Astrocyte (in vitro differentiated cells and primary cell): ENCODE measurements at places on chromosomes 5 and 9. TPM values are rescaled to one million over a fixed set of nuclear protein-coding genes. Genes with fewer than 3 reads are reported as not detected.

- DNase-seq, result no peak
Measured at GRCh38 chr9:81234924-81235610, 454.3 kb downstream of the TLE1 start.

- DNase-seq, result peak; percentile 63
Measured at GRCh38 chr9:97802276-97802675, 50.8 kb upstream of the FOXE1 start.

DNA sequence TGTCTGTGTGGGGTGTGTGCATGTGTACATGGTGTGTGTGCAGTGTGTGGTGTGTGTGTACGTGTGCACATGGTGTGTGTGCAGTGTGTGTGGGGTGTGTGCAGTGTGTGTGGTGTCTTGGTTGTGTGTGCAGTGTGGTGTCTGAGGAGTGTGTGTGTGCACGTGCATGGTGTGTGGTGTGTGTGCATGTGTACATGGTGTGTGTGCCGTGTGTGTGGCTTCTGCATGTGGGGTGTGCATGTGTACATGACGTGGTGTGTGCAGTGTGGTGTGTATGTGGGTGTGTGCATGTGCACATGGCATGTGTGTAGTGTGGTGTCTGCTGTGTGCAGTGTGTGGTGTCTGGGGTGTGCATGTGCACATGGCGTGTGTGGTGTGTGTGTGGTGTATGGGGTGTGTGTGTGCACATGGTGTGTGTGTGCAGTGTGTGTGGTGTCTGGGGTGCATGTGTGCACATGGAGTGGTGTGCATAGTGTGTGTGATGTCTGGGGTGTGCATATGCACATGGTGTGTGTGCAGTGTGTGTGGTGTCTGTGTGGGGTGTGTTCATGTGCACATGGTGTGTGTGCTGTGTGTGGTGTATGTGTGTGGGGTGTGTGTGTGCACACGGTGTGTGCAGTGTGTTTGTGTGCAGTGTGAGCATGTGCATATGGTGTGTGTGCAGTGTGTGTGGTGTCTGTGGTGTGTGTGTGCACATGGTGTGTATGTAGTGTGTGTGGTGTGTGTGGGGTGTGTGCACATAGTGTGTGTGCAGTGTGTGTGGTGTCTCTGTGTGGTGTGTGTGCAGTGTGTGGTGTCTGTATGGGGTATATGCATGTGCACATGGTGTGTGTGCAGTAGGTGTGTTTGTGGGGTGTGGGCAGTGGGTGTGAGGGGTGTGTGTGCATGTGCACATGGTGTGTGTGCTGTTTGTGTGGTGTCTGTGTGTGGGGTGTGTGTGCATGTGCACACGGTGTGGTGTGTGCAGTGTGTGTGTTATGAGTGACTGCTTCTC, 40.6 kb upstream of the ZNG1F start:
- peak; percentile 37 for DNase-seq

- peak; percentile 72 for DNase-seq
Measured at GRCh38 chr9:133967024-133967741, 24.9 kb downstream of the VAV2 start.

GRCh38 chr5:16877267-16877935, 58.7 kb downstream of the MYO10 start:
- DNase-seq, result no peak

- DNase-seq, result no peak
Measured at GRCh38 chr5:56145106-56145505, 88.0 kb downstream of the ANKRD55 start.

GRCh38 chr5:54742417-54742891, 224.9 kb downstream of the SNX18 start:
- peak; percentile 75 for DNase-seq

DNA sequence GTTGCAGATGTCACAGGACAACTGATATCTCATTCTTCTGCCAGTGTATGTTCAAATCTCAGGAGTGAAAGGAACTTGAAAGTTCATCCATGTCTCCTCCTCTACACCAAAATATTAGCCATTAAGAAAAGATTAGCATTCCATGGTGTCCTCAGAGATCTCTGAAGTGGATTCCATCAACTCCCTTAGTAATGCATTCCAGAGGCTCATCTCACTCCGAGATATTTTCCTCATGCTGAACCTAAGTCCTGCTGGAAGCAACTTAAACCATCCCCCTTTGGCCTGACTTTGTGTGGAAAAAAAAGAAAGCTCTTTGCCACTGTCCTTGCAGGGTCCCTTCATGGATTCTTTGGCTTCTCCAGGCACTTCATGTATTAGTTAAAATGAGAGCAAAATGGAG, 155.7 kb upstream of the ZNF462 start:
- DNase-seq, result no peak

DNA sequence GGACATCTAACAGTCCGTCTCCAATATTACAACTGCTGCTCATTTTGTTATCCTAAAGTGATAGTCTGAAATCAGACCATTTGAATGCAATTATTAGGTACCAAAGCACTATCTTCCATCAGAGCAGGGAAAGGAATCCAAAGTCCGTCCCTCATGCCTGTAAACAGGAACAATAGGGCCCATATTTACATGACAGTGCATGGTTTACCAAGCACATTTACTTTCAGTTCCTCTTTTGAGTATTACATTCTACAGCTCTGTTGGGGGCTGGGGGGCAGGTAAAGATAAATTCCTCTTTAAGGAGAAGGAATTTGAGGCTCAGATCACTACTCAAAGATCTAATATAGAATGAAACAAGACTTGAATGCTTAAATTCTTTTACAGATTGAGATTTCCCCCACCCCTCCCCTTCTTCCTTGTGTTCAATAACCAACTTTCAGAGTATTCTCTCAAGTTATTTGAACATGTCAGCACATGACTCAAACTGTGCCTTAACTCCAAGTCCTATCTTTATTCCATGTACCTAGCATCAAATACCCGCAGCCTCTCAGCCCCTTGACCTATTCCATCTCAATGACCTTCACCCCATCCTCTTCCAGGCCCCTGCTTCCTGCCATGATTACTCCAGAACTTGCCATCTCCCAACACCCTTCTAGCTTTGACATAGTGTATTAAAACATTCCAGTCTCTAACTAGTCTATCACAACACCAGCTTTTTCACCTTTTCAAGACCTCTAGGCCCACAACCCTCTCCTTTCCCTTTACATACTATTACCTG, 71.0 kb downstream of the BRINP1 start:
- no peak for DNase-seq

DNA sequence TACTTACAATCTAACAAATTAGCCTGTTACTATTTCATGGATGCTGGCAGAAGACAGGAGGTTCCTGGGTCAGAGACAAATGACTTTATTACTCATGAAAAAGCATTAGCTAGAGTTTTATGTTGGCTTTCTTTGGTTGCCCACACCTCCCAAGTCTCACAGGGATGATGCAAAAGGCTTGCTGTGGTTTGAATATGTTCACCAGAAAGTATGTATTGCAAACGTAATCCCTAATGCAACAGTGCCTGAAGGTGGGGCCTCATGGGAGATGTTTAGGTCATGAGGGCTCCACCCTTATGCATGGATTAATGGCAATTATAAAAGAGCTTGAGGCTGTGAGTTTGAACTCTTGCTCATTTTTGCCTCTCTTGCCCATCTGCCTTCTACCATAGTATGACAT, 28.5 kb downstream of the DPYSL3 start:
- DNase-seq, result peak; percentile 98

- DNase-seq, result no peak
Measured at GRCh38 chr9:98191181-98191608, 1.2 kb downstream of the CORO2A start.

- no peak for DNase-seq
Measured at GRCh38 chr5:135951807-135952206, 3.0 kb downstream of the LECT2 start.

GRCh38 chr5:55985181-55985580, 9.6 kb downstream of the IL6ST start:
- DNase-seq, result no peak

DNA sequence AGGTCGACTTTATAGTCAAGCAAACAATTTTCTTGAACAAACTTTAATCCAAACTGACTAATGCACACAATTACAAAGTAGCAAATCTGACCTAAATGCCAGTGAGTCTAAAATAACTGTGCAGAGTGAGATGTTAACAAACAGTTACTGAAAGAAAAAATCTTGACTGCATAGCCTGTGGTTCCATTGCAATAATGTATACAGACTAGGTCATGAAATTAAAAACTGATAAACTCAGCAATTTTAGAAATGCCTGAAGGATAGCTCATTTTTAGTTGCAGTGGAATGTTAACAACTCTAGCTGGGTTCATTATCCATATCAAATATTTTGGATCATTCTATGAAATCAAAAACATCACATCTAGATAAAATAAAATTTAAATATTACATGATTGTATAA, 73.4 kb upstream of the CDH12 start:
- DNase-seq, result no peak

DNA sequence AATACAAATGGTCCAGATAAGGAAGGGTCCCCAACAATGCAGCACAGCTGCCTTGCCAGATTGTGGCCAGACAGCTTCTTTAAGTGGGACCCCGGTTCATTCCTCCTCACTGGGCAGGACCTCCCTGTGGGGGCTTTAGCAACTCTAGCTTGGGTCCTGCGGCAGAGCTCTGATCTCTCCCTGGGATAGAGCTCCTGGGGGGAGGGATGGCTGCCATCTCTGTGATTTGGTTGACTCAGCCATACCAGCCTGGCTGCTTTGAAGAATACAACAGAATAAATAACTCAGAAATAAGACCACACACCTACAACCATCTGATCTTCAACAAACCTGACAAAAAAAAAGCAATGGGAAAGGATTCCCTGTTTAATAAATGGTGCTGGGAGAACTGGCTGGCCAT, 22.7 kb upstream of the ROR2 start:
- no peak for DNase-seq

DNA sequence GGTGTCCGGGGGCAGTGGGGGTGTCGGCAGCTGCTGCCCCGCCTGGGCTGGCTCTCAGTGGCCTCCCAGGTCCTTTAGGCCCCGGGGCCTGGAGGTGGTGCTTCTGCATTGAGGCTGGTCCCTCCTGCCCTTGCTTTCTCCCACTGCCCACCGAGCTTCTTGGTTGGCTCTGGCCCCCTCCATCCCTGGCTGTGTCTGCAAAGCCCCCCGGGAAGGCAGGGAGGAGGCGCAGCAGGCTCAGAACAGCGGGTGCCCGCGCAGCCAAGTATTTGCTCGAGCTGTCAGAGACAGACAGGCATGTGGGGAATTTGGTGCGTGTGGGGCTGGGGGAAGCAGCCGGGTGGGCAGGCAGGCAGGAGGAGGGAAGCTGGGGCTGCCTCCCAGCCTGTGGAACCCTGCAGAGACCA, 11.5 kb downstream of the CXXC5 start:
- no peak for DNase-seq

DNA sequence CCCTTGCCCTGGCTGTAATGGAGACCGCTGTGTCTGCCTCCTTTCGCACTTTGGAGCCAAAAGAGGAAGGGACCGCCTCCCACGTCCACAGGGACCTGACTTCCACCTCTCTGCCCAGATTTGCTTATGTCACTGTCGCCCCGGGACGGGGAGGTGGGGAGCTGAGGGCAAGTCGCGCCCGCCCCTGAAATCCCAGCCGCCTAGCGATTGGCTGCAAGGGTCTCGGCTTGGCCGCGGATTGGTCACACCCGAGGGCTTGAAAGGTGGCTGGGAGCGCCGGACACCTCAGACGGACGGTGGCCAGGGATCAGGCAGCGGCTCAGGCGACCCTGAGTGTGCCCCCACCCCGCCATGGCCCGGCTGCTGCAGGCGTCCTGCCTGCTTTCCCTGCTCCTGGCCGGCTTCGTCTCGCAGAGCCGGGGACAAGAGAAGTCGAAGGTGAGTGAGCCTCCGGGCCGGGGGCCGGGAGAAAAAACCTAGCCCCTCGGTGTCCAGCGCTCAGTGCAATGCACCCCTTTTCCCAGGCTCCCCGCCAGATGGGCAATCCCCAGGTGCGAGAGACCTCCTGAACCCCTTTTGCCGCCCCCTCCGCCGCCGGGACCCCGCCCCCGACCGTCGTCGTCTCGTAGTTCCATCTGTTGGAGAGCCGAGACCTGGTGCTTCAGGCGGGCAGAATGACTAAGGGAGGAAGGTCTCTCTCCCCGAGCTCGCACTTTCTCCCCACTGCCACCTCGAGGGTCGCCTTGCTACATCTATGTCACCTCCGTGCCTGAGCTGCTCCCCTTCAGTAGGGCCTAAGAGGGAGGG, at the start of gene GPX3:
TSS of gene GPX3 (plus strand) at position 288 of the 807 bp plus-strand sequence. CDS start at position 352, 64 bp downstream.
- DNase-seq, result peak; percentile 32

DNA sequence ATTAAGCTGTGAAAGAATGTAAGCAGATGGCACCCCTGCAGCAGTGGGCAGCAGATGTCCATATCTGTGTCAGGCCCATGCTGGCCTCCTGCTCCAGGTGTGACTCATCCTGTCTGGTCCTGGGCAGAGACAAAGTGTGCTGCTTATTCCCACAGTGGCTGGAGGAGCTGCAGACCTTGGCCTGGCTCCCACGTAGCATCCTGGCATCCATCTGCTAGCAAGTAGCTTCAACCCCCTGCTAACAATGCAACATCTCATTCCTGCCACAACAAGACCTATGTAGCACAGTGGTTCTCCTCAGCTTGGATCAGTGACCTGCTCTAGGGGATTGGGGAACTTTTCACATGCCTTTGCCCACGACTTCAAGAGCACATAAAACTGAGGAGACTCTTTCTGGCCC, 126.4 kb upstream of the SLC12A2 start:
- DNase-seq, result peak; percentile 52

GRCh38 chr5:83848941-83849340, 128.3 kb upstream of the HAPLN1 start:
- no peak for DNase-seq

GRCh38 chr9:98771209-98771874, 25.0 kb downstream of the ANKS6 start:
- DNase-seq, result no peak

DNA sequence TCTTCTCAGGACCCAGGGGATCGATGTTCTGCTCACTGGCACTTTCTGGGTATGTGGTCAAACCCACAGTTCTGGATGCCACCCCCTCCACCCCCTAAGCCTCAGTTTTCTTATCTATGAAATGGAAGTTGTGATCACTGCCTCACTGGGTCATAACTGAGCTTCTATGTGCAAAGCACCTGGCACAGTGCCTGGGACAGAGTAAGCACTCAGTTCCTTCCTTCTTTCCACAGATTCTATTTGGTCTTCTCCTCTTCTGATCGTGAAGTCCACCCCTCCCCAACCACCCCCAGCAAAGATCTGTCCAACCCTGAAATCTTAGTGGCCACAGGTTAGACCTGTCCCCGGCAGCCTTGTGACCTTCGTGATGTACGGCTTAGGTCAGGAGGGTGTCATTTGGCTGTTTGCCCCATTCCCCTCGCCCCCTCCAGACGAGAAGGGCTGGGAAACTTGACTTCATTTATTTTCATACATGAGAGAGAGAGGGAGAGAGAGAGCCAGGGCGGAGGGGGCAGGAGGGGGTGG, 181.4 kb downstream of the FGF18 start:
- DNase-seq, result no peak

The SIT1 gene
- total RNA-seq, result not detected in 2 replicates

The PTPN3 gene
- 0.79 and 1.1 TPM in 2 replicates for total RNA-seq

The GFI1B gene
- not detected in 2 replicates for total RNA-seq

The PRXL2C gene
- 12.2 and 12.6 TPM in 2 replicates for total RNA-seq

The AFF4 gene
- 154 and 163 TPM in 2 replicates for total RNA-seq

The PPP3R2 gene
- not detected in 2 replicates for total RNA-seq

The OR2V1 gene
- not detected in 2 replicates for total RNA-seq

The JAKMIP2 gene
- 15.1 and 19.3 TPM in 2 replicates for total RNA-seq

The GTF2H2C gene
- total RNA-seq, result 39.3 and 39.4 TPM in 2 replicates

The ROR2 gene
- 4.9 and 11.6 TPM in 2 replicates for total RNA-seq

The KCNN2 gene
- 0.29 and 0.32 TPM in 2 replicates for total RNA-seq

The CCNJL gene
- 12.5 and 15.7 TPM in 2 replicates for total RNA-seq

The ABO gene
- 0.10 TPM in 1 of 2 replicates, not detected in the other for total RNA-seq

The GALNT12 gene
- total RNA-seq, result 1.7 TPM in 2 replicates

The FAXDC2 gene
- 3.6 and 3.7 TPM in 2 replicates for total RNA-seq

The CCNI2 gene
- total RNA-seq, result 0.16 and 0.24 TPM in 2 replicates

The ARL10 gene
- total RNA-seq, result 13.2 and 14.3 TPM in 2 replicates

The CDHR2 gene
- 0.43 and 0.50 TPM in 2 replicates for total RNA-seq

The MEIKIN gene
- not detected in 2 replicates for total RNA-seq
